ENCODE measurements at places on chromosomes 7 and 10.

DNA sequence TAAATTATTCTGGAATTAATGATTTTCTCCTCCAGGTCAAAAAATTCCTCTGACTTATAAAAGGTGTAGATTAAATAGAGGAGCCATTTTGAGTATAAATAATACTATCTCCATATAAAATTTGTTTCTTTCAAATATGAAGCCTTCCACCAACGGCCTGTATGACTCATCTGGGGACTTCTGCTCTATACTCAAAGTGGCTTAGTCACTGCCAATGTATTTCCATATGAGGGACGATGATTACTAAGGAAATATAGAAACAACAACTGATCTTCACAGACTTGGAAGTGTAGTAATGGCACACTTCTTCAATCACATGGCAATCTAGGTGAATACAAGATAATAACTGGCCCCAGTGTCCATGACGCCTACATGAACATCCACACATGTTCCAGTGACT is 335.6 kb upstream of the HGF start:
- no peak for DNase-seq

- DNase-seq = no peak
These were observed 24.1 kb downstream of the FZD1 start for GRCh38 chr7:91288208-91288824.

GRCh38 chr7:138746073-138746472 is 44.9 kb upstream of the SVOPL start:
- DNase-seq = no peak

DNA sequence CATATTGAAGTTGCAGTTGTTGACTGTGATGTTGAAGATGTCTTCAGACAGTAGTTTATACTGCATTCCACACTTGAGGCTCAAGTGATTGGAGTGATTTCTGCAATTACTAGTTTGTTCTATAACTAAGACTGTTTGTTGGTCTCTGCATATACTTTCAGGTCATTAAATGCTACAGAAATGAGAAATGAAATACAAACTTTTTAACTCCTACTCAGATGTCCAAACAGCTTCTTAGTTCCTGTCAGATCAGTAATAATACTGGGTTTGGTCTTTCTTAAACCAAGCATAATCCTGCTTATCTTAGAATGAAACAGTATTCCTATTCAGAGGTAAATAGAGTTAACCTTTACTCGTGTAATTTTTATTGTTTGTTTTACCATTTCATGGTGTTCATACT is 115.9 kb downstream of the CCNY start:
- DNase-seq = no peak

- DNase-seq = peak; percentile 29
These were observed at the start of gene BLNK for GRCh38 chr10:96271016-96271815. Gene BLNK, minus strand, starts transcription at chr10:96271569. Its CDS starts 171 bp downstream, at chr10:96271398.

GRCh38 chr10:16741540-16741939 is 75.7 kb downstream of the RSU1 start:
- DNase-seq = no peak

DNA sequence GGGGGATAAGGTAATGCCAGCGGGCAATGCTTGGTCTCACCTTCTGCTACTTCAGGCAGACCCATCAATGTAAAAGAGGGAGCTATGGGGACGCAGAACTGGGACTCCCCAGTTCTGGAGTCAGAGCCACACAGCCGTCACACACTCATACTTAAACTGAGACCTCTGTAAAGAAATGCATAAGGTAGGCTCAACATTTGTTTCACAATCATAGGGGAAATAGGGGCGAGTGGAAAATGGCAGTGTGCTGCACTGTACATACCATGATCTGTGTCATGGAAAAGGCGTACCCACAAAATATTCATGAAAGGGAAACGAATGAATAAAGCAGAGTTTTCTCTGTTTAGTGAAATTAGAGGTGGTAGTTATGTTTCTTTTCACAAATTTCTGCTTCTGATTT is 318.0 kb upstream of the NPVF start:
- no peak for DNase-seq

GRCh38 chr10:124509880-124510632 is 48.4 kb downstream of the LHPP start:
- DNase-seq = no peak

DNA sequence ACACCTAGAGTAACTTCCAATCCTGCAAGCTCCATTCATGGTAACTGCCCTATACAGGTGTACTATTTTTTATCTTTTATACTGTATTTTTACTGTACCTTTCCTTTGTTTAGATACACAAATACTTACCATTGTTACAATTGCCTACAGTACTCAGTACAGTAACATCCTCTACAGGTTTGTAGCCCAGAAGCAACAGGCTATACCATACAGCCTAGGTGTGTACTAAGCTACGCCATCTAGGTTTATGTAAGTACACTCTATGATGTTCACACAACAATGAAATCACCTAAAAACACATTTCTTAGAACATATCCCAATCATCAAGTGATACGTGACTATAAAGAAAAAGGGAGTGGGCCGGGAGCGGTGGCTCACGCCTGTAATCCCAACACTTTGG is 53.1 kb upstream of the SLIT1 start:
- no peak for DNase-seq

GRCh38 chr10:26157734-26158133 is 58.8 kb upstream of the GAD2 start:
- no peak for DNase-seq

DNA sequence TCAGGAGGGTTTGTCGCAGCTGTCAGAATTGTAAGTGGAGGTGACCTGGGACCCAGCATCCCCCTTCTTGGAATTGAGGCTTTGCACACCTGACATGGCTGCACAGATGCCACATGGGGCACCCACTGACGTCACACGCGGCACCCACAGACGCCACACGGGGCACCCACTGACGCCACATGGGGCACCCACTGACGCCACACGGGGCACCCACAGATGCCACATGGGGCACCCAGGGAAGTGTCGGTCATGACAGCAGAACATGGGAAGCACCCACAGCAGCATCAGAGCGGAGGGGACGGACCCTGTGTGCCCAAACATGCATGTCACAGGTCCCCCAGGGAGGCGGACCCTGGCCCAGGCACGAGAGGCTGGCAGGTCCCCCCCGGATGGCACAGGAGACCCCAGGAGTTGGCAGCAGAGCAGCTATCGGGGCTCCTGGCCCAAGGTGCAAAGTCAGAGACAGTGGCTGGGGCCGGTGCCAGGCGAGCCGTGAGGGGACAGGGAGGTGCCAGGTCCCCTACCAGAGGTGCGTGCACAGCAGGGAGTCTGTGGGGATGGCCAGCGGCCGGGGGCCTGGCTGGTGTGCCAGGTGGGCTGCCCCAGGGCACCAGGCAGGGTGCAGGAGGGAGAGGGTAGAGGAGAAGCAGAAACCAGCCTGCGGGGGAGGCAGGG is 21.1 kb downstream of the KNDC1 start:
- no peak for DNase-seq

DNA sequence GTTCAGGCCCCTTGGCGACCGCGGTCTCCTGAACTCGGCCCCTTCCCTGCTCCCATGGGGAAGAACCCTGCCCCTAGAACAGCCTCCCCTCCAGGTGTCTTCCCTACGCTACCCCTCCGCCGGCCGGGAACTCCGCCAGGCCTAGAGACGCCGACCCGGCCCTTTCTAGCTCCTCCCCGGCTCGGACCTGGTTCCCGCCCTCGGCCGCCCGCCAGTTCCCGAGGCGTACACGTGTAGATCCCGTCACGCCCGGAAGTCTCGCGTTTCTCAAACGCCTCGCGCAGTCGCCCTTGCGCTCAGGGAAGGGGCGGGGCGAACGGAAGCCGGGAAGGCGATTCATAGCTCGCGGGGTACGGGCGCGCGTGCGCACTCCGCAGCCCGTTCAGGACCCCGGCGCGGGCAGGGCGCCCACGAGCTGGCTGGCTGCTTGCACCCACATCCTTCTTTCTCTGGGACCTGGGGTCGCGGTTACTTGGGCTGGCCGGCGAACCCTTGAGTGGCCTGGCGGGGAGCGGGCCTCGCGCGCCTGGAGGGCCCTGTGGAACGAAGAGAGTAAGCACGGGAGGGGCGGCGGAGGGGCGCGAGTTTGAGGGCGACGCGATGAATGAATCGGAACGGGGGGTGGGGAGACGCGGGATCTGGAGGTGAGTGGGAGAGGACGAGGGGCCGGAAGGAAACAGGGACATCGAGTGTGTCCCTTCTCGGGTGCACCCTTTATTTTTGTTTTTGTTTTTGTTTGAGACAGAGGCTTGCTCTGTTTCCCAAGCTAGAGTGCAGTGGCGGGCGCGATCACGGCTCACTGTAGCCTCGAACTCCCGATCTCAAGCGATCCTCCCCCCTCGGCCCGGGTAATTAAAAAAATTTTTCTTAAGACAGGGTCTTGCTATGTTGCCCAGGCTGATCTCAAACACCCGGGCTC is at the start of gene POP7:
TSS of gene POP7 (plus strand) at position 369 of the 919 bp plus-strand sequence. CDS start 710 bp downstream, outside the sequence.
- peak; percentile 96 for DNase-seq

- DNase-seq = no peak
These were observed 115.7 kb upstream of the NANOS1 start for GRCh38 chr10:118913825-118914224.

DNA sequence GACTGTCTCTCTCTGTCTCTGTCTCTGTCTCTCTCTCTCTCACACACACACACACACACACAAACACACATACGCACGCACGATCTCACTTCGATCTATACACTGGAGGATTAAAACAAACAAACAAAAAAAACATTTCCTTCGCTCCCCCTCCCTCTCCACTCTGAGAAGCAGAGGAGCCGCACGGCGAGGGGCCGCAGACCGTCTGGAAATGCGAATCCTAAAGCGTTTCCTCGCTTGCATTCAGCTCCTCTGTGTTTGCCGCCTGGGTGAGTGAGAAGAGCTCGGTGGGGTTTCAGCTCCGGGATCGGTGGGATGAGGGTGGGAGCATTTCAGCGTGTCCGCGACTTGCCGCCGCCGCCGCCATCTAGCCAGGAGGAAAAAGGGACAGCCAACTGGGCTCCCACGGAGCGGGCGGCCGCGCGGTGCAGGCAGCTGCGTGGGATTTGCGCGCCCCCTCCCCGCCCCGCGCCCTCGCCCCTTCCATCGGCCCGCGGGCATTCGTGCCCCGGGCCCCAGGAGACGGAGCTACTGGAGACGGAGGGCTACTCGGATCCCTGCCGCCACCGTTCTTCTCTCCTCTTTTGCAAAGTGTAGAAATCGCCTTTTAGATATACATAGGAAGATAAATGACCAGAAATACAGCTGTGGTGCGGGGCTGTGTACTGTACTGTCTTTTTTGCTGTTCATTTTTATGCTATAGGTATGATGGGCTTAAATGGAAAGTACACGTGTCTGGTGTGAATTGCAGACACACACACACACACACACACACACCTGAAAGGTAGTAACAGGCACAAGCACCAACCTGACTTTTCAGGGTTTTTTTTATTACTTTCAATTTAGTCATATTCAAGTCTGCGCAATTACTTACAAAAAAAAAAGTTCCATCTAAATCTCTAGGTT is 581 bp downstream of the PTPRZ1 start:
- DNase-seq = no peak

GRCh38 chr10:72846238-72846637 is 47.3 kb upstream of the OIT3 start:
- DNase-seq = no peak

- DNase-seq = no peak
These were observed 77.0 kb upstream of the SEMA3A start for GRCh38 chr7:84271543-84271942.

GRCh38 chr7:116570306-116570705 is 45.5 kb downstream of the CAV1 start:
- no peak for DNase-seq

GRCh38 chr7:32586291-32587221 is 91.3 kb downstream of the AVL9 start:
- DNase-seq = no peak

GRCh38 chr10:122531939-122532338 is 28.6 kb upstream of the DMBT1 start:
- peak; percentile 52 for DNase-seq

DNA sequence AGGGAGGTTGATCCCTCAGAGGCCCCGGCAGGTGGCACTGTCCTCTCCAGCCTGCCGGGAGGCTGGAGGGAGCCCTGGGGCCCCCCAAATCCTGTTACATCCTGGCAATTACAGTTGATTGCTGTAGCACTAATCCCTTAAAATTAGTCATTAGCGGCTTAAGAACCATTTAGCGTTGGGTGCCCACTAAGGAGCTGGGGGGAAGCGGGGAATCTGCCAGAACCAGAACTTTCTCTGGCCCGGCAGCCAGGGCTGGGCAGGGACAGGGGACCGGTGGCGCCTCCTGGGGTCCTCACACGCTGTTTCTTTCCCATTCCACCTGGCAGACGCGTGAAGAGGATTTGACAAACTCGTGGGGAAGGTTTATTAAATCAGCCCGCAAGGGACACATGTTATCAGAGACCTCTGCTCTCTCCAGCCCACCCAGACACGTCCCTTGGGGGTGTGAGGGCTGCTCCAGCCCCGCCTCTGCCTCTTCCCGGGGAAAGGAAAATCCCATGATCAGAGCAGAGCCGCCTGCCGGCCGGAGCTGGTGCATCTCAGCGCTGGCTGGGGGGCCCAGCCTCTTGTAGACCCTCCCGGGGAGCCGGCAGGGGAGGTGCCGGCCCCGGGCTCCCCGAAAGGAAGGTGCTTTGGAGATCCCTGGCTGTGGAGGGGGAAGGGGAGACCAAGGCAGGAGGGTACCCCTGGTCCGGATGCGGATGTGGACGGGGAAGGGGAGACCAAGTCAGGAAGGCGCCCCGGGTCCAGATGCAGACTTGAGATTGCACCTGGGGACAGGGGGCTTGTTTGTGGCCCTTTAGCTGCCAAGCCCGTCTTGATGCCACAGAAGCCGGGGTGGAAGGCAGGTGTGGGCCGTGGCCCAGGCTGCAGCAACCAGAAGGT is 142.7 kb downstream of the ELFN1 start:
- no peak for DNase-seq

- no peak for DNase-seq
These were observed 952.9 kb downstream of the NRG3 start for GRCh38 chr10:82827901-82828300.

DNA sequence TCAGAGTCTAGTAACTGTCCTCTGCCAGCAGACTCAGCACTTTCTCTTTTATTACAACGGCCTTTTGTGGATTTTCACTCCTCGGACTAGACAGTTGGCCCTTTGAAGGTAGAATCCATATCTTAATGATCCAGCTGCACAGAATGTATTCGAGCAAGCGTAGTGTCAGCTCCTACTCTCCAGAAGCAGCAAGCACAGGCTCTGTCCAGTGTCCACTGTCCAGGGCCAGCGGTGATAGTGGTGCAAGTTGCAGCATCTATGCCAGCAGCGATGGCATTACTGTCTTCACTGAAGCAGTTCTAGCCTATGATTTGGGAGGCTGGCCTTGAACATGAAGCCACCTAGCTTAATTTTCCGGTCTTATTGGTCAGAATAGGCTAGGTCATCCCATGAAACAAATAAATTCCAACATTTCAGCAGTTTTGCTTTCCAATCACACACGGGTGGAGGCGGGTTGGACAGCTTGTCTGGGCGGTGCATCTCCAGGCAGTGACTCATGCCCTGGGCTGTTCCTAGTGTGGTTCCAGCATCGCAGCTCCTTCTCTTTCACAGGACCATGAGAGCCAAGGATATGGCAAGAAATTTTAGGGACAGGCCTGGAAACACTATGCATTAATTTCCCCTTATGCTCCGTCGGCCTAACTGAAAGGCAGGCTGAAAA is 108.6 kb upstream of the KCNMA1 start:
- no peak for DNase-seq

Data from DMS79 (cell line).